ENCODE measurements at places on chromosomes 2 and 18.
A peak's percentile ranks its signal among the peaks of the same experiment; 100 is the strongest.

- DNase-seq: no peak
These were observed 451.4 kb upstream of the SLC14A2 start for GRCh38 chr18:45163871-45164270.

DNA sequence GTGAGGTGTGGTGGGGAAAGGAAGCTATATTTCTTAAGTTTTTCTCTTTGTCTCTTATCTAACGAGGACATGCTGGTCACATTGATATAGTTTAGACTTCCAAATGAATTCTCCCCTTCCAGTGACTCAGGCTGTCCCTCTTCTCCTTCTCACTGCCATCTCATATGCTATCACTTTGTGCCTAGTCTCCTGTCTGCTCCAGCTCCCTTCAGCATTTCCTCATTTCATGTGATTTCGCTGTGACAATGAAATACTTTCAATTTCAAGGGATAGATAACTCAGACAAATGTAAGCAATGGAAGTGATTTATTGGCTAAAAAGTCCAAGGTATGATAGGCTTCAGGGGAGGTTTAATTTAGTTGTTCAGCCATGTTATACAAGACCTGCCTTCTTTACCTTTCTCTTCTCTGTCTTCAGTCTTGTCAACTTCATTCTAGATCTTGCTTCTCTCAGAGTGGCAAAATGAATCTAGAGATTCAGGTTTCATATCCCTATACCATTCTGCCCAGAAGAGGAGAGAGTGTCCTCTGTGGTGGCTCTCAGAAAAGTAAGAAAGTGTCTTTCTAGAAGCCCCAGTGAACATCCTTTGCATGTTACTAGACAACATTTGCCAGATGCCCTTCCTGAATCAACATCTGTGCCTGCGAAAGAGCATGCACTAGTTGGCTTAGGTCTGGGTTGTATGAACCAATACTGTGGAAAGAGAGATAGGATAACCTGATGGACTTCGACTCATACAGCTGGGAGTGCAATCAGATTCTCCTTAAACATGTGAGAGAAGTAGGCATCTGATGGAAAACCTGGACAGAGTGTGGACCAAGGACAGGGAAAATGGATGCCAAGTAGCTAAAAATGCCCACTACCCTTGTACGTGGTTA is 29.9 kb upstream of the GPR155 start:
- DNase-seq: no peak

DNA sequence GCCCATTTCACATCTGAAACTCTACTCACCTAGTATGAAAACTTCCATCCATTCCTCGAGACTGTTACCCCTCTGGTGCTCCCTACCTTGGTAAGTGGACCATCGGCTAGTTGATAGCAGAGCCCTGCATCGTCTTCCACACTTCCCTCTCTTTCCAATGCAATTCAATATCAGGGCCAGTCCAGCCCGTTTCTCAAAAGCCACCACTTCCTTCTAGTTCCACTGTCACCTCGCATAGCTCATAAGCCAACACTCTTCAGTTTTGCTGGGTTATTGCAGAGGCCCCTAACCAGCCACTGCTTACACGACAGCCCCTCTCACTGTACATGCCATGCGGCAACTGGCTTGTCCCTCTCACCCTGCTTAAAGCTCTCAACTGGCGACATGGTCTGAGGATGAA is 10.2 kb upstream of the ZNF407 start:
- DNase-seq: no peak

- no peak for DNase-seq
These were observed 83.4 kb downstream of the MTCL1 start for GRCh38 chr18:8788503-8789429.

- no peak for DNase-seq
These were observed 152.8 kb downstream of the TFCP2L1 start for GRCh38 chr2:121132054-121132761.

DNA sequence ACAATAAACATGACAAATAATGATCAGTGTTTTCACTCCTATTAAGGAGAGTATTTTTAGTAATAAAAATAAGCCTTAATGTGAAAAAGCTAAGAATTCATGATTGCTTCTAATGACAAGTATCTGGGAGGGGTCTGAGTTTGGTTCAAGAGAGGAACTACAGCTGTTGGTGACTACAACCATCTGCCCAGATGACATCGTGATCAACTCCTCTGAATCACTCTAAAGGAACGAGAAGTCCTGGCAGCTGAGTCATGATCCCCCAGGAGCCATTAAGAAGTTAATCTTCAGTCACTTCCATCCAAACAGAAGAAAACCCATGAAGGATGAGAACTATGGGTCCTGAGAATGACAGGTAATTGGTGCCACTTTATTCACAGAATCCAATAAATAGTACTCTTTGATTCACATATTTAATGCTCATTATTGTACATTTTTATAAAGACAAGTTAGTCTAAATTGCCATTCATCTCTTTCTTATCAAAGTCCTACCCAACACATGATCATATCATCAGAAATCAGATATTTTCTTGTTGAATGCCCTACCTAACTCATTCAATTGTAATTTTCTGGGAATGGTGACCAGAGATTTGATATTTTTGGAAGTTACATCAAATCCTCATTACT is 6.8 kb downstream of the TFPI start:
- DNase-seq: peak; percentile 50

GRCh38 chr2:145764631-145765030 is 1244.7 kb upstream of the ZEB2 start:
- no peak for DNase-seq

- no peak for DNase-seq
These were observed 1399.0 kb upstream of the ZEB2 start for GRCh38 chr2:145918951-145919350.

DNA sequence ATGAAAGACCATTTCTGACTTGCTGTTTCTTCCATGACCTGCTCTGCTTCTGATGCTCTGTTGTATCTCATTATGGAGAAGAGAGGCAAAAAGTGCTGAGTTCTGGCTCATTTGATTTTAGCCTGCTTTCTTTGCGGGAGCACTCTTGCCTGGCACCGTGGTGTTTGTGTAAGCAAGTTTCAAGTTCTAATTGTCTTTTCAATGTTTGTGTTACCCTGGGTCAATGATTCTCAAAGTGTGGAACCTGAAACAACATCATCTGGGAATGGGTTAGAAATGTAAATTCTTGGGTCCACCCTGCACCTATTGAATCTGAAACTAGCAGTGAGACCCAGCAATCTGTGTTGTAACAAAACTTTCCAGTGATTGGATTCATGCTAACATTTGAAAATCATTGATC is 85.5 kb upstream of the STON1 start:
- no peak for DNase-seq

GRCh38 chr2:143503280-143503679 is 374.1 kb downstream of the ARHGAP15 start:
- DNase-seq: no peak

DNA sequence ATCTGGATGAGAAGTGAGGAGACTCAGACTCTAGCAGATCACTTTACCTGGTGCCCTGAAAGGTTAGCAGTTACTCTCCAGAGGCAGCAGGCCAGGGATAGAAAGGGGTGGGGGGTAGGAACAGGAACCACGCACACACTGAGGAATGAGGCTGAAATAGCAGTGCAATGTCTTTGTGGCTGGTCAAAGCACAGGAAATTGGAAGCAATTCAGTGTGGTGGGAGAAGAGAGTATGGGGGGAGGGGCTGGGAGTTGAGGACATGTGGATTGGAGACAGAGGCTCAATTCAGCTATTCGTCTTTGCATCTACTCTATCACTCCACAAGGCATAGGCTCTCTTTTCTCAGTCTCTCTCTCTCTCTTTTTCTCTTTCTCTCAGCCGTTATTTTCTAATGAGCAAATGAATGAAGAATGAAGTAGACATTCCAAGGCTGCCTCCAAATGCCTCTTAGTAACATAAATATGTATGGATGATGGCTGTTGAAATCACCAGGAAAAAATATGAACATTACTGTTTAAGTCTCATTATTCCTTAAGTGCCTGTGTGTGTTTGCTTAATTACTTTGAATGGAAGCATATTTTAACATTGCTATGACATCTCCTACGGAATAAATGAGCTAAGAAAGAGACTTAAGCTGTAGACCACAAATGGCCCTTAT is 979.4 kb downstream of the TSN start:
- DNase-seq: no peak

- DNase-seq: peak; percentile 76
These were observed 103.0 kb downstream of the KYNU start for GRCh38 chr2:142980246-142981068.

- DNase-seq: no peak
These were observed 81.3 kb downstream of the STRADB start for GRCh38 chr2:201532686-201533304.

GRCh38 chr2:164934401-164935117 is 20.8 kb downstream of the SLC38A11 start:
- no peak for DNase-seq

DNA sequence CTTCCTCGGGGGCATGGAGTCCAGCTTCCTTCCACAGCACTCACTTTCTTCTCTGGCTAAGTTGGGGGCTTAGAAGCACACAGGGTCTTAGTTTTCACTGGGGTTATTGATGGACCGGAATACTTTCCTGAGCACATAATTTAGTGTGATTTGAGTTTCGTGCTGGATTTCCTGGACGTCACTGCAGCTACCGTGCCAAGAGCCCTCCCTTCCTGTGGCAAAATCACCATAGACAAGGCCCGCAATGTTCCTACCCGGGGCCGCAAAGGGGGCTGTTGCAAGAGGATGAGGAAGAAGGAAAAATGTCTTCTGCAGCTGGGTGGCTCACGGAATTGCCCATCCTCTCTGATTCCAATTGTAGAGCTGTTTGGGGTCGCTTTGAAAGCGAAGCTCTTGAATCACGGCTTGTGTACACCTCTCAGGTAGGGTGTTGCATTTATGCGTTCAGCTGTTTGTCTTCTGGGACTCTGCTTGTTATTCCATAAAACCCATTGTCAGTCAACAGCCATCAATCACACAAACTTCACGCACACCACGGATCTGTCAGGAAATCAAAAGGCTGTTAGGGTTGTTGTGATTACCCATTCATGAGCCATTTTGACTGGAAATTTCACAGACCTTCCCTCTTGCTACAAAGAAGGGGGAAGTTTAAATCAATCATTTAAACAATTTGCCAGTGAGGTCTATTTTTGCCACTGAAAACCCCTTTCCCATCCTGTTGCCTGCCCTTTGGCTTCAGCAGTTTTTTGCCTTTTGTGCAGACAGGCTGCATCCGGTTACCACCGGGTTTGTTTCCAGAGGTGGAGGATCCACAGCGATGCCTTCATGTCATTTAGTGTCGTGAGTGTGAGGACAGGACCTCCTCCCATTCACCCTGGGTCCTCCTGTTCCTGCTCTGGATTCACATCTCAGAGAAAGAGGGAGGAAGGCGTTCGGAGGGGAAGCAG is 36.0 kb downstream of the SMIM21 start:
- DNase-seq: no peak

GRCh38 chr2:28649481-28650265 is 102.0 kb upstream of the PPP1CB start:
- DNase-seq: no peak

DNA sequence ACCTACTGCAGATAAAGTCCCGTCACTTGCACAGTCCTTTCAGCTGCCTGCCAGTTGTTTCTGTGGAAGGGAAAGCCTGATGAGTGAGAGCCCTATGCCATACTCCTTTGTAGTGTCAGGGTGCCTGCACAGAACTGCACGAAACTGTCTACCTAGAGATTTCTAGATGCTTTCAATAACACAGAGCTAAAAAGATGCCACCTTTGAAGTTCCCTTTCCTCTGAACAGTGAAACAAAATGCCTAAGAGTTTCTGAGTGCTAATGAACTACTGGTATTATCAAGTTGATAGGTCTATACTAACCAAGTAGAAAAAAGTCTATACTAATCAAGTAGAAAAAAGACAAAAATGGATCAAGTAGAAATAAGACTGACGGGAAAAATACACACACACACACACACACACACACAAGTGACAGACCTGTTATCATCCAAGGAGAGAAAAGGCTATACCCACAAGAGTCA is 79.0 kb downstream of the TLK1 start:
- DNase-seq: no peak

DNA sequence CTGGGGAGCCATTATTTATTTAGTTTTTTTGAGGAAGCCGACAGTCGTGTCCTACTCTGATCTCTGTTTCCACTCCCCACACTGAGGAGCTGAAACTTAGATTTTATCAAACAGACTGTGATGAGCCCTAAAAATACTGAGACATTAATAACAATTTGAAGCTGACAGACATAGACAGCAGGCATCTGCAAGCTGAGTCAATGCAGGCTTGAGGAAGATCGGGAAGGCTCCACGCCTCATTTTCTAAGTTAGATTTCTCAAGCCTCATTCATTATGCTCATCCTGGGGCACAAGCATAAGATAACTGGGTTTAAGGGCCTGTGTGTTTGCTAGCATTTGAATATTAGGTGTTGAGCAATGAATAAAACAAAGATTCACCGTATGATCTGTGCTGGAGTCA is 26.3 kb downstream of the EFR3B start:
- DNase-seq: no peak

DNA sequence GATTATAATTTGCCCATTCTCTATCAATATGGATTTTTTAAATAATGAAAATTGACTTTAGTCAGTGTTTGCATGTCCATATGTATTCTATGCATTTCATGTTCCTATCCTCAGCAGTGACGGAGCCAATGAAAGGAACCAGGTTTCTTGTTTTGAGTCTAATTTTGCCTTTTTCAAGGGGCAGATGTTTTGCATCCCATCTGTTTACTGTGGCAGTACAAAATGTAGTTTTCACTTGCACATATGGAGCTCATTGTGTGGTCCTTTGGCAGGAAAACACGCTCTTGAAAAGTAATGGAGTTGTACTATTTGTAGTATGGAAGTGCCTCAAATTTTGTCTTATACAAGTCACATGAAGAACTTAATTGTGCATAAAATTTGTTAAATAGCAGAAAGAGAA is 127.8 kb downstream of the AGPS start:
- no peak for DNase-seq

GRCh38 chr2:74092275-74092674 is 55.4 kb downstream of the BOLA3 start:
- no peak for DNase-seq

DNA sequence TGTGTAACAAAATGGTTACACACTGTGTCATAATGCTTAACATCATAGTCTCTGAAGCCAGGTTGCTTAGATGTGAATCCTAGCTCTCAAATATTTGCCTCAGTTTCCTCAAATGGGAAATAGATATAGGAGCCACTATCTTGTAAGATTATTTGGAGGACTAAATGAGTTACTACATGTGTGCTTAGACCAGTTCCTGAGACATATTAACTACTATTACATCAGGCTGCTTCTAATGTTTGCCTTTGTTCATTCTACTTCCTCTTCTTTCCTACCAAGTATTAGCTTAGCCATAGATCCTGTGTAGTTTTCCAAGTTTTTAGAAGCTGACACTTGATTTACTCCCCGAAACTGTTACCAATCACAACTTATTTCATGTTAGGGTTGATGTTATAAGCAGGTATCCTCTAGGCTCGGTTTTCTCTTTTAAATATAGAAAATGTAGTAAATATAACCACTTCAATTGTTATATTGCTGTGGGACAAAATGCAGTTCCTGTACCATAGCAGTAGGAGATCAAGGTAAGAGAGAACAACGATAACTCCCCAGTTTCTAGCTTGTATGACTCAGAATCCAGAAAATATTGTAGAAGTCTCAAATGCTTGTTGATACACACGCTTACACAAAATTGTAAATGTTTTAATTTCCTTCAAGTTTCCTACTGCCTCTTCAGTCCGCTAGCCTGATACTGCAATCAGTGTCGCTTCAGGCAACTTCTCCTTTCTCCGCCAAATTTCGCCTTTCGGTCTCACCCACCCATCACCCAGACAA is 751 bp upstream of the DNAJC10 start:
- peak; percentile 10 for DNase-seq
